ENCODE measurements at places on chromosomes 7 and 10.

DNA sequence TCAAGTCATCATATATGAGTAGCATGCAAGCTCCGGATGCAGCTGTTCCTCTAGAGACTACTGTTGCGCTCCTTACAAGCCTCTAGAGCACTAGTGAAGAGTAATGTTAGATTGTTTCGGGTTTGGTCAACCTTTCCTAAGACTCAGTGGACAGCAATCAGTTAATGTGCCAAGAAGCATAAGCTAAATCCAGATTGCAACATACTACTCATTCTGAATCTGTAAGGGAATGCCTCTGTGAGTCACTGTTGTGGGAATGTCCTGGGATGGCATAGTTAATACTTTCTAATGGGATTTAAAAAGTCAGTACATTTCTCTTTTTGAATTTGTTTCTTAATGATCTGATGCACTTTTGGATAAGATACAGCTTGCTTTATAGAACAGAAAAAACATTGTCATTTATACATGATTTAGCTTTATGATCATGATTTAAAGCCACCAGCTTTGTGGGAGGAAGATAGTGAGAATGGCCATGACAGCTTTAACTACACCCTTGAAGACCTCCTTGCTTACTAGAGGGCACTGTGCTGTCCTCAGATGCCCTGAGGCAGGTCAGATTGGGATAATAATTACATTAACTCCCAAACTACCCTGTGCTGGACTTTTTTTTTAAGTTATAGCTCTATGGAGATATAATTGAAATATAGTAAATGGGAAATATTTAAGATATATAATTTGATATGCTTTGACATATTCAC is 138.4 kb downstream of the SDK1 start:
- DNase-seq = no peak

DNA sequence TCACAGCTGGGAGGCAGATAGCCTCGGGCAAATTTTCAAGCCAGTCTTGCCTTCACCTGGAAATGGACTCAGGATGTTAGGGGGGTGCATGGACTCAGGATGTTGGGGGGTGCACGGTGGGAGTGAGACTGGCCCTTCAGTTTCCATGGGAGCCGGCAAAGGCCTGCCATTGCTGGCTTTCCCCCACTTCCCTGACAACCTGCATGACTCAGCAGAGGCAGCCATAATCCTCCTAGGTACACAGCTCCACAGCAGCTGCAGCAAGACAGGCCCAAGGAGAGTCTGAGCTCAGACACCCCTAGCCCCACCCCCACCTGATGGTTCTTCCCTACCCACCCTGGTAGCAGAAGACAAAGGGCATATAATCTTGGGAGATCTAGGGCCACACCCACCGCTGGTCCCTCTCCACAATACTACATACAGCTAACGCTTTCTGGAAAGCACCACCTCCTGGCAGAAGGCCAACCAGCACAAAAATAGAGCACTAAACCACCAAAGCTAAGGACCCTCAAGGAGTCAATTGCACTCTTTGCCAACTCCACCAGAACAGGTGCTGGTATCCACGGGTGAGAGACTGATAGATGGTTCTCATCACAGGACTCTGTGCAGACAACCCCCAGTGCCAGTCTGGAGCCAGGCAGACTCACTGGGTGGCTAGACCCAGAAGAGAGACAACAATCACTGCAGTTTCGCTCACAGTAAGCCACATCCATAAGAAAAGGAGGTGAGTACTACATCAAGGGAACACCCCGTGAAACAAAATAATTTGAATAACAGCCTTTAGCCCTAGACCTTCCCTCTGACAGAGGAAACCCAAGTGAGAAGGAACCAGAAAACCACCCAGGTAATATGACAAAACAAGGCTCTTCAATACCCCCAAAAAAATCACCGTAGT is 18.3 kb downstream of the C7orf25 start:
- no peak for DNase-seq

DNA sequence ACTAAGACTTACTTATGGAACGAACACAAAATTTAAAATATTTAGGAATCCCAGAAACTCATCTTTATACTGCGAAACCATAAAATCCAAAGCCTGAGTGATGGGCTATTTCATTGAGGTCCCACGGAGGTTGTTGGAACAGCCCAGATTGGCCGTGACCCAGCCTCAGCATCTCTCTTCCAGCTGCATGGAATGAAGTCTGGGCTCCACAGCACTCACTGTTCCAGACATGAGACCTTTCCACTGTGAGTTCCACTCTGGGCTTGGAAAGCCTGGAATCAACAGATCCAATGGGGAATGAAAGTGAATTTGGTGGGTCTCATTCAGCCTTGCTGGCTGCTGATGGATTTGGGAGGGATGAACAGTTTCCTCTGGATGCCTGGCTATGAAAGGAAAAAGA is 184.9 kb downstream of the EMX2 start:
- no peak for DNase-seq

GRCh38 chr10:54985732-54986131 is 184.7 kb upstream of the PCDH15 start:
- DNase-seq = no peak

DNA sequence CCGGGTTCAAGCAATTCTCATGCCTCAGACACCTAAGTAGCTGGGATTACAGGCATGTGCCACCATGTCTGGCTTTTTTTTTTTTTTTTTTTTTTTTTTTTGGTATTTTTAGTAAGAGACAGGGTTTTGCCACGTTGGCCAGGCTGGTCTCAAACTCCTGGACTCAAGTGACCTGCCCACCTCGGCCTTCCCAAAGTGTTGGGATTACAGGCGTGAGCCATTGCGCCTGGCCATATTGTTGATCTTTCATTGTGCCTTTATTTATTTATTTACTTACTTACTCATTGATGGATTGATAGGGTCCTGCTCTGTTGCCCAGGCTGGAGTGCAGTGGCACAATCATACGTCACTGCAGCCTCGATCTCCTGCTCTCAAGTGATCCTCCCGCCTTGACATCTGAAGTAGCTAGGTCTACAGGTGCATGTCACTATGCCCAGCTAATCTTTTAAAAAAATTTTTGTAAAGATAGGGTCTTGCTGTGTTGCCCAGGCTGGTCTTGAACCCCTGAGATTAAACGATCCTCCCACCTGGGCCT is 30.4 kb downstream of the SVIL start:
- DNase-seq = no peak

DNA sequence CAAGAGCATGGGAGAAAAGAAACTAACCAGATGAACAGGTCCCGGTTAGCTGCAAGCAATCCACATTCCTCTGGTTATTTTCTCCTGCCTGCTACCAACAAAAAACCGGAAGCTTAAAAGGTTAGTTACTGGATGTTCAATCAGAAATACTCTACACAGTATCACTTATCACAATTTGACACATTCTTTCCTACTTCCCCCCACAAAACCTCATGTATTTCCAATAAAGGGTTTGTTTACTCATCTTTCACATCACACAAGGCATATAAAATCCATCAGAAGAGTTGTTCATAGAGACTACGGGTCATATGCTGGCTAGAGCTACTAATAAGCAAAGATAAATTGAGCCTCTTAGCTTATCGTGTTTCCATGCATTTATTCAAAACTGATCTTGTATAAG is 4.8 kb downstream of the SLC25A28 start:
- no peak for DNase-seq

GRCh38 chr7:93119191-93119905 is 1.6 kb upstream of the SAMD9 start:
- no peak for DNase-seq

DNA sequence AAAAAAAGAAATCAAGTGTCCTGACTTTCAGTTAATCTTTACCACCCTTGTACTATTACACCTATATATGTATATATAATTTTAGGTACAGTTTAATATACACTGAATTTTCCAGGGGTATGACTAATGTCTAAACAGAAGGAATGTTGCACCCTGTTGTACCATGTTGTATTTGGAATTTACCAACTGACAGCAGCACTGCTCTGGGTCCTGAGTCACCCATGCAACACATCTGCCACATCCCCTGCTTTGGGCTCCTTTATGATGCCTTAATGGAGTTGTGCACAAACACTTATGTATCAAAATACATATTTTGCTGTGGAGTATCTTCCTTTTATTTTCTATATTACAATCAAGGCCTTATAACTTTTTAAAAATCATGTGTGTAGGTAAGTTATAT is 21.2 kb downstream of the YAE1 start:
- DNase-seq = no peak

DNA sequence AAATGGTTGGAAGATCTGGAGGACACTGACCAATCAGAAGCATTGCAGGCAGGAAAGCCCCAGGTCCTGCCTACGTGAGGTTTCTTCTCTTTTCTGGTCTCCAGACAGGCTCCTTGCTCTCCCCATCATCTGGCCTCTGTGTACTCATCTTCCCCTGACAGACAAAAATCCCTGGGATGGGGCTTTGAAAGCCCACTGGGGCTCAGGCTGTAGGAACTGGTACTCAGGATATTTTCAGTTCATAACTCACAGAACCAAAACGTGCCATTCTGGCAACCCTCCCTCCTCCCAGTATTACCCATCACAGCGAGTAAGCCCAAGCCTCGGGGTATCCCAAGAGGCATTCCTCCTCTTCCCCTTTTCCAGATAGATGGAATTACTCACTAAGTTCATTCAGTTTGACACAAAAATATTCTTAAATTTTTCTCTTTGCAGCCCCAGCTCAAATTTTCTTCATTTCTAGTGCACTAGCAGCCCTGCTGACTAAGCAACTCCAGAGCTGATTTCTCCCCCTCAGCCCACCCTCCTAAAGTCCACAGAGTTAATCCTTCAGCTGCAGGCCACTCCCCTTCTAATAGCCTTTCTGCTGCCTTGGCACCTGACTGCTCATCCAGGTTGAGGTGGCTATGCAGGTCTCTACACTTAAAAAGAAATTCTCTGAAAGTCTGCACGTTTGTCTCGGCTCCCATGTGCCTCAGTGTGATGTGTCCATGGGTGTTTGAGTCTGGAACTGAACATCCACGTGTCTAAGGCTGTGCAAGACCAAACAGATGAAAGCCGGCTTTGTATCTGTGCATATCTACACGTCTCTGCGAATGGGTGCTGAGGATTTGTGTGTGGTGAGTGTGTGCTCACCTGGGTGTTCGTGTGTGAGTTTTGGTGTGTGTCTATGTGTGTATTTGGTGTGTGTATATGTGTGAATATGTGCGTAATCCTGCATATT is 331.4 kb downstream of the CCSER2 start:
- no peak for DNase-seq

GRCh38 chr7:50771120-50772002 is 11.3 kb downstream of the GRB10 start:
- DNase-seq = no peak

DNA sequence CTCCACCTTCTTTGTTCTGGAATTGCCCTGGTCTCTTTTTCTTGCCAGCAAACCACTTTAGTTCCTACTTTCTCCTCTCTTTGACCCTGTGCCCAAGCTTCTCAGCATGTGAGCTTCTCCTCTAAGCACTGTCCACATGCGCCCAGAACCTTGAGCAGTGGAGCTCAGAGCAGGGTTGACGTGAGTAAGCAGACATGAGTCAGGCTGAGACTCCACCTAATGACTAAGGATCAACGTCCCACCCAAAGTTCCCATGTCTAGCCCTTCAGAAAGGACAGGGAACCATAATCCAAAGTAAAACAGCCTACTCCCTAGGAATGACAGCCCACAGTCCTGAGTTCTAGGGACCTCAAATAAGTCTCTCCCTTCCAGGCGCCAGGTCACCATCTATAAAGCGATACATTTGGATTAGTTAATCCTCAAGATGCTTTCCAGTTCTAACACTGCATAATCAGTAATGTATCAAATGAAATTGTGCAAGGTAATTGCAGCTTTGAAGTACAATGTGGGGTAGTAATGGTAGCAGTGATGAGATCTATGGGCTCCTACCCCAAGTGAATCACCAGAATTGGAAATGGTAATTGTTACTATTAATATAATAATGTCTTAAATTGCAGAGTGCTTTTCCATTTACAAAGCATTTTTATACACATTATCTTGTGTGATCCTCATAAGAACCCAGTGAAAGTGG is 44.5 kb downstream of the KCNMA1 start:
- no peak for DNase-seq

GRCh38 chr10:94133239-94133638 is 139.5 kb downstream of the PLCE1 start:
- no peak for DNase-seq
